T-helper 17 cell (primary cell): ENCODE measurements at places on chromosomes 13 and 19.

DNA sequence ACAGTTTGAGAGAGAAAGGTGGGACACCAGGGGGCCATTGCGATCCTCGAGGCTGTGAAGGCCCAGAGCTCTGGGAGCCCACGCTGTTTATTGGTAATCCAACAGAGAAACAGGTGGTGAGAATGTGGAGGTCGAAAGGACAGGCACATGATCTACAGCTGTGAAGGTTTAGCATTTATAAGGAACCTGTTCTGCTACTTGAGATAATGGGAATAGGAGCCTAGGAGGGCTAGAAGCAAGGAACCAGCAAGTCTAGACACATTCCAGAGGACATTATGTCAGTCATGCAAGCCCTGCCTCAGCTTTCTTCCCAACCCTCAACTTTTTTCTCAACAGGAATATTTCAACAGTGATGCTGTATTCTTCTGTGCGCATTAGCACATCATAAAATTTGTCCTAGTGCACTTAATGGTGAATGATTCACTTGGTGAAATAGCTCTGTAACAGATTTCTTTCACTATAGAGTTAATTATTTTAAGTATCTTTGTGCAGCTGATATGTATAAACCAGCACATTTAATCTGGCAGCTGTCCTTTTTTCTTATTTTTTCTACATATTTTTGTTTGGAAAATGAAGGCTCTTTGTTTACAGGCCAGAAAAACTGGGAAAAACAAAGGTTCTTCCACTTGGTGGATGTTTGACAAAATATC lies 25.4 kb downstream of the ZNF90 start:
- no peak for DNase-seq

DNA sequence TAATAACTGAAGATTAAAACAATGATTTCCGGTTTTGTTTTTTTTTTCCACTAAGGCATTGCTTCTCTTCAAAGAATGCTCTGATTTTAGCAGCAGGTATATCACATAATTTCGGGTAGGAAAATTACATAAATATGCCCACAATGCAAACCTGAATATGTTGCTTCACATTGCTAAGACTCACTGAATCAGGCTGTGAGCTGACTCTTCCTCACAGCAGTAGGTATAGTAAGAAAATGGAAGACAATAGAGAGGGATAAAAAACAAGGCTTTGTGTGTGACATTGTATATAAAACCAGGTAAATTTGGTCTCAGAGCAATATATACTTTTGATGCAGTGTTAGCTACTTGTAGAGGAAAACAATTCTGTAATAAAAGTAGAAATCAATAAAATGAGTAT lies 1355.0 kb downstream of the OLFM4 start:
- DNase-seq = no peak

DNA sequence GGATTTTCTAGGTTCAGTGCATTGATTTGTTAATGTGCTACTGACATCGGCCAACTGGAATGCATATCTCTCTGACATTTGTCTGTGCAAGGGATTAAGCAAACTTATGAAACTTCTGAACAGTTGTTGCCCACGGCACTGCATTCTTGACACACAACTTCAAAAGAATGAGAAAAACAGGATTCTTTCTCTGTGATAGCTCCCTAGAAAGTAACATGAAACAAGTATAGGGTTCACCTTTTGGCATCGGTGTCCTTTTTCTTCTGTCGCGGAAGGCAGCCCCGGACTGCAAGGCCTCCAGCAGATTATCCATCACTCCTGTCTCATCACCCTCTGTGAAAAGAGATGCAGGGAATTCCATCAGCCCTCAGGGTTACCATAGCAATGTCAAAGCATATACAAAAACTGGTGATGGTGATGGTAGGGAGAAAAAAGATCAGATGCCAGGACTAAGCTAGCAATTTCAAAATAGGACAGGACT lies 389.2 kb downstream of the DIAPH3 start:
- DNase-seq = no peak

DNA sequence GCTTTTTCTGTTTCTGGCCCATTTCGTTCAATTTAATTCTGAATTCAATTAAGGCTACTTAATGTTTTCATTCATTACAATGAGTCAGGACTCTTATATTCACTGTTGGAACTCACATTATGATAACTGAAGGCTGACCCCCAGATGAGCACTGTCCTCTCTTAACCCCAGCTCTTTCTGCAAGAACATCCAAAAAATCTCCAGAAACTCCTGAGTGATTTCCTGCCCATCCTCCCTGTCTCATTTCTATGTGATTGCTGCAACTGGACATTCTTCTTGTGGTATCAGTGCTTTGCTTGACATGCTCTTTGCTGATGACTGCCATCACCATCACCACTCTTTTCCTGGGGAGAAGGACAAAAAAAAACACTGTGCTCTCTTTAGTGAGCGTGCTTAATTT lies 240.3 kb downstream of the SPRY2 start:
- DNase-seq = no peak

- DNase-seq = no peak
Observed at GRCh38 chr19:3627351-3627723, 747 bp upstream of the CACTIN start.

- DNase-seq = no peak
Observed at GRCh38 chr19:14979476-14980255, at the start of gene SLC1A6. SLC1A6 (minus strand) TSS chr19:14979864; CDS start chr19:14972910, 6,954 bp downstream.

DNA sequence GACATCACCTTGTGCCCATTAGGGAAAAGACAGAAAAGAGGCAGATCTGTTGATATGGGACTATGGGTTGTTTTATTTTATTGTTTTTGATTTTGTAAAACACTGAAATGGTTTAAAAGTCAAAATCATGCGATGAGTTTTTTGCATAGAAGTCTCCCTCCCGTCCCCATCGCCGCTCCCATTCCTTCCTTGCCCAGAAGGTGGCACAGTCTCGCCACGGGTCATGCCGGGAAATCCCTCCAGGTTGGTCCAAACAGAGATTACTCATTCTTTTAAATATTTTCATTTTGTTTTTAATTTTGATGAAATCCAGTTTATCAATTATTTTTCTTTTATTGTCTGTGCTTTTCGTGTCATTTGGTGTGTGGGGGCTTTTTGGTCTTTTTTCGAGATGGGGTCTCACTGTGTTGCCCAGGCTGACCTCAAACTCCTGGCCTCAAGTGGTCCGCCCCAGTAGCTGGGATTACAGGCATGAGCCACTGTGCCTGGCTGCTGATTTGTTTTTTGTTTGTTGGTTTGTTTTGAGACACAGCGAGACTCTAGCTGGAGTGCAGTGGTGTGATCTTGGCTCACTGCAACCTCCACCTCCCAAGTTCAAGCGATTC lies 9.2 kb downstream of the PGPEP1 start:
- no peak for DNase-seq

DNA sequence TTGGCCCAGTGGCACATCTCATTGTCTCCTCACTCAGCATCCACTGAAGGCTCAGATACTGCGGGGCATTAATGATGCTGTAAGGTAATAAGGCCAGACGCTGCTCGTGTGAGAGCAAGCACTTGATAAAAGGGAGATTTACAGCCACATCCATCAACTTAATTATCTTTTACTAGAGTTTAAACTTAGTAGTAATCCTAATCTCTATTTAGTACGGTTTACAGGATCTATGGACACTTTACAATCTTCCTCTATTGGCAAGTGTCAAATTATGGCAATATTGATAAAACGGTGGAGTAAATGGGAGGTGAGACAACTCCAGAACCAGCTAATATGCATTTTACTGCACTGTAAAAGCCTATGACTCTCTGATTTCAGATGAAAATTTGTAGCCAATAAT lies 192.7 kb upstream of the GPR12 start:
- no peak for DNase-seq

DNA sequence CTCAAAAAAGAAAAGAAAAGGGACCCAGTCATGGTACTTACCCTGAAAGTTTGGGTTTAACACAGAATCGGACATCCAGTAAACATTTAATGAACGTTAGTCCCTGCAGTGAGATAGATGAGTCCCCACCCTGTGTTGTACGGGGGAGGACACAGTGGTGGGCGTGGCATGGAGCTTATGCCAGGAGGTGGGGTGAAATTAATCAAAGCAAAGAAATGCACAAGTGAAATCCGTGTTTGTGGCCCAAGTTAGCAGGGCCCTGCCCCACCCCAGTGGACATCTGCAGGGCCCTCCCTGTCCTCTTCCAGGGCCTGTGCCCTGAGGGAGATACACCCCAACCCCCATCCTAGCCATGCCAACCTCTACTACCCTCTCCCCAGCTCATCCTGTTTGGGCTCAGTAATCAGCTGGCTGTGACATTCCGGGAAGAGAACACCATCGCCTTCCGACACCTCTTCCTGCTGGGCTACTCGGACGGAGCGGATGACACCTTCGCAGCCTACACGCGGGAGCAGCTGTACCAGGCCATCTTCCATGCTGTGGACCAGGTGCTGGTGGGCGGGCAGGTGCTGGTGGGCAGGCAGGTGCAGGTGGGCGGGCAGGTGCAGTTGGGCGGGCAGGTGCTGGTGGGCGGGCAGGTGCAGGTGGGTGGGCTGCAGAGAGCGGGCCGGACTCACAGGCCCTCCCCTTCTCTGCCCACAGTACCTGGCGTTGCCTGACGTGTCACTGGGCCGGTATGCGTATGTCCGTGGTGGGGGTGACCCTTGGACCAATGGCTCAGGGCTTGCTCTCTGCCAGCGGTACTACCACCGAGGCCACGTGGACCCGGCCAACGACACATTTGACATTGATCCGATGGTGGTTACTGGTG lies 3.9 kb downstream of the MCOLN1 start:
- DNase-seq = no peak

DNA sequence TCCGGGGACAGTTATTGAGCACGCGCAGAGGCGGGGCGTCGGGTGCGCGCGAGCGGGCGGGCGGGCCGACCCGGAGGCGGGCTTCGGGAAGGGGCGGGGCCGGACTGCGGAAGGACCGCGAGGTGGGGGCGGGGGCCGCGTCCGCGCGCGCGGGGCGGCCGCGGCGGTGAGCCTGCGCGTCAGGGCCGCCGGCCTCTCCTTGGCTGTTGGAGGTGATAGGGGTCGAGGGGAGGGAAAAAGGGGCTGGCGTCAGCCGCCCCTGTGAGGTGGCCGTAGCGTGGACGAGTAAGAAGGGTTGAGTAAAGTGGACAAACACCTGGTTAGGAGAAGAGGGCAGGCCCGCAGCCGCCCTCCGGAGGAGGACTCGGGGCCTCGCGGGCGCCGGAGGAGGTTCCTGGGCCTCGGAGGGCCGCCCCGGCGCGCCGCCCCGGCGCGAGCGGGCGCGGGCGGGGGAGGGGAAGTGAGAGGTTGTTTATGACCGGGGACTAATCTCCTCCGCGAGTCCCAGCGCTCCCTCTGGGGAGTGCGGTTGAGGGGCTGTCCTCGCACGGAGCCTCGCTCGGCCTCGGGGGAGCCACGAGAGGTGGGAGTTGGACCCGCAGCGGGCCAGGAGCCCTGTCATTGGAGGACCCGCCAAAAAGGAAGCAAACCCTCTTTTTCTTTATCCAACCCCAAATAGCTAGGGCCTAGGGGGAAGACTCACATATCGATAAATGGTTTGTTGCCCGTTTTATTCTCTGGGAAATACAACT lies 547 bp upstream of the INTS6 start:
- peak; percentile 73 for DNase-seq

DNA sequence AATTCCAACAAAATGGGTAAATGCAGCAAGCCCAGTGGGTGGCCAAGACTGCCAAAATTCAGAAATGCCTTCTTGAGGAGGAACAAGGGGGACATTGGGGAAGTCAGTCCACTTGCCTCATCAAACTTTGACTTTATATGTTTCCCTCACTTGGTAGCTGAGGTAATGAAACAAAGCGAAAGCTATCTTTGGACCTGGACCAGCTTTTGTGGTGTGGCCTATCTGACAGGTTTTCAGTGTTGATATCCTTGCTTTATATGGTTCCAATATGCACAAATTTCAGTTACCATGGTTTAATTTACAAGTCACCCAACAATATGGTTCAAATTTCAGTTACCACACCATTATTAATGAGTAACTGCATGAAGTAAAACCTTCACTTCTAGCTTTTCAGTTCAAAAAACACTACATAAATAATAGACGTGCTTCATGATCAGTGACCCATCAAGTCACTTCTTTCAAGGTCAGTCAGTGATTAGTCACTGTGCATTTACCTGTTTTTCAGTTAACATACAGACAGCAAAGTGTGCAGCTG lies 17.7 kb upstream of the POU4F1 start:
- DNase-seq = no peak

DNA sequence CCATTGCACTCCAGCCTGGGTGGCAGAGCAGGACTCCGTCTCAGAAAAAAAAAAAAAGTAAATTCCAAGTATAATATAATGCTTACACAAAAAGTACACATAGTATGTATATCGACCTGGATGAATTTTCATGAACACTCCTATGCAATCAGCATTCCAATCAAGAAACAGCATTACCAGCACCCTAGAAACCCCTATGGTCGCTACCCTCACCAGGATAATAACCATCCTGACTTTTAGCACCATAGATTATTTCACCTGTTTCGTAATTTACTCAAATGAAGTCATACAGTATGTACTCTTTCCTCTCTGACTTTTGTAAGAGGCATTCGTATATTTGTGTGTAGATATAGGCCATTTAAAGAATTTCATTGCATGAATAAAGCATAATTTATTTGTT lies 47.6 kb downstream of the PCDH8 start:
- no peak for DNase-seq

GRCh38 chr13:47094734-47095434 lies 198.0 kb upstream of the HTR2A start:
- DNase-seq = no peak

DNA sequence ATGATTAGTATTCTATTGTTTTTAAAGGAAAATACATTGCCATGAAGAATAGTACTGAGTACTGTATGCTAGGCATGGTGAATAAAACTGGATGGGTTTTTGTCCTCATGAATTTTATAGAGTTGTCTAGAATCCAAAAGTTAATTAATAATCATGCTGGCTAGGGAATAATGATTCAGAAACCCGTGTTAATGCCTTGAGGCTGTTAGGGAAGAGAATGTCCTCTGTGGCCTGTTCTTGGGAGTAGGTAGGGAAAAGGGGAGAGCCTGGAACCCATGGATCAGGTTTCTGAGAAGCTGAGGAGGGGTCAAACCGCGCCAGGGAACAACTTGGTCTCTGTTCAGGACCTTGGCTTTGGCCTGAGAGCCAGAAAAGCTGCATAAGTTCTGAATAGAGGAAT lies 1376.3 kb upstream of the SLC10A2 start:
- DNase-seq = no peak

GRCh38 chr13:112625698-112626097 lies 37.7 kb upstream of the TUBGCP3 start:
- no peak for DNase-seq

- no peak for DNase-seq
Observed at GRCh38 chr19:50418176-50419021, at the start of gene SPIB. SPIB (plus strand) TSS chr19:50418938; CDS start chr19:50418963, 25 bp downstream.

GRCh38 chr13:80744147-80744914 lies 403.4 kb upstream of the SPRY2 start:
- DNase-seq = no peak

GRCh38 chr13:76886005-76886291 lies 257 bp downstream of the KCTD12 start:
- DNase-seq = peak; percentile 27
